ENCODE measurements at places on chromosomes 3 and 15. TPM values are rescaled to one million over a fixed set of nuclear protein-coding genes. Genes with fewer than 3 reads are reported as not detected.

DNA sequence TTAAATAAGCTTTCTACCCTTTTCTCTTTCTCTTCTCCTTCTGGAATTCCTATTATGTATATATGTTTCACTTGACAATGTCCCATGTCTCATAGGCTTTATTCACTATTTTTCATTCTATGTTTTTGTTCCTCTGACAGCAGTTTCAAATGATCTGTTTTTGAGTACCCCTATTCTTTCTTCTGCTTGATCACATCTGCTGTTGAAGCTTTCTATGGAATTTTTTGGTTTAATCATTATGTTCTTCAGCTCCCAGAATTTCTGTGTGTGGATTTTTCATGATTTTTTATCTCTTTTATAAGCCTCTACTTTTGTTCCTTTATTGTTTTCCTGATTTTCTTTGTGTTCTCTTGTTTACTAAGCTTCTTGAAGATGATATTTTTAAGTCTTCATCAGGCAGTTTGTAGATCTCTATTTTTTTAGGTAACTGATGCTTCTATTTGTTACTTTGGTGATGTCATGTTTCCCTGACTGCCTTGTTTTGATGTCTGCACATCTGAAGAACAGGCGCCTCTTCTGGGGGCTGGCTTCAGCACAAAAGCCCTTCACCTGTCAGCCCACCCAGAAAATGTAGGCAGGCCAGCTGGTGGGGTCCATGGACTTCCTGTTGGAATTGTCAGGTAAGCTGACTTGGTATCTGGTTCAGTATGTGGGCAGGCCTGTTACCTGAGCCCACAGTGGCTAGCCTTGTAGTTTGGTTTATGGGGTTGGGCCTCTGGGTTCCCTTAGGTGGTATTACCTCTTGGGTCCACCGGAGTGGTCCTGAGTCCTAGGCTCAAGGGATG is 15.8 kb downstream of the FAM227B start:
- no peaks in the 10 kb centered on the region for H3K36me3 ChIP-seq
- no peak for DNase-seq
- no peak overlapping the region for H3K4me3 ChIP-seq
- no peak overlapping the region for H3K27ac ChIP-seq
- no peaks in the 10 kb centered on the region for H3K4me1 ChIP-seq
- no peaks in the 10 kb centered on the region for H3K27me3 ChIP-seq

- no peaks in the 10 kb centered on the region for H3K36me3 ChIP-seq
- H3K27me3 ChIP-seq: no peaks in the 10 kb centered on the region
- peak overlapping the region; percentile 64 for H3K4me3 ChIP-seq
- peak; percentile 94 for DNase-seq
- no peaks in the 10 kb centered on the region for H3K4me1 ChIP-seq
These were observed 5.6 kb upstream of the MECOM start for GRCh38 chr3:169668957-169669741.

Gene IGDCC3
- not detected for total RNA-seq

DNA sequence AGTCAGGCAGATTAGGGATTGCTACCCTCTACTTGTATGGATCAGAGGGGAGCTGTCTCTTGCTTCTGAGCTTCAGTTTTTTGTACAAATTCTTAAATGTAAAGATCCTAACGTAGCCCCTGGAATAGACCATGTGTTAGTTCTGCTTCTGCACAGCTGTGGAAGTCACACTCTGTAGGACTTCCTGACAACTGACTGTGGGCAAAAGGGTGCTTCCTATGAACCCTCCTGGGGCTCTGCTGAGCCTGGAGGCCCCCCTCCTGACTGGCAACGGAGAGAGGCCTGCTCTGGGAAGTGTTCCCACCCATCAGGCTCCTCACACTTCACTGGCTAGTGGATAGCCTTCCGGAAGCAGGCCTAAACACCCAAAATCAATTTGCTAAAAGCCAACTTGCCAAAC is 131.0 kb downstream of the RPLP1 start:
- no peaks in the 10 kb centered on the region for H3K36me3 ChIP-seq
- H3K4me3 ChIP-seq: no peak overlapping the region
- DNase-seq: peak; percentile 5
- no peak overlapping the region for H3K27ac ChIP-seq
- H3K4me1 ChIP-seq: no peaks in the 10 kb centered on the region
- H3K27me3 ChIP-seq: no peaks in the 10 kb centered on the region
